Activated CD4-positive, alpha-beta T cell treated with anti-CD3 and anti-CD28 coated beads, Interleukin-2, amount 50 U/mL, for 48 hours (primary cell): ENCODE measurements at places on chromosomes 13 and 19.

GRCh38 chr13:24630851-24631620 is 49.2 kb upstream of the ATP12A start:
- DNase-seq: no peak

- DNase-seq: no peak
These were observed 583.6 kb downstream of the OLFM4 start for GRCh38 chr13:53612200-53612599.

DNA sequence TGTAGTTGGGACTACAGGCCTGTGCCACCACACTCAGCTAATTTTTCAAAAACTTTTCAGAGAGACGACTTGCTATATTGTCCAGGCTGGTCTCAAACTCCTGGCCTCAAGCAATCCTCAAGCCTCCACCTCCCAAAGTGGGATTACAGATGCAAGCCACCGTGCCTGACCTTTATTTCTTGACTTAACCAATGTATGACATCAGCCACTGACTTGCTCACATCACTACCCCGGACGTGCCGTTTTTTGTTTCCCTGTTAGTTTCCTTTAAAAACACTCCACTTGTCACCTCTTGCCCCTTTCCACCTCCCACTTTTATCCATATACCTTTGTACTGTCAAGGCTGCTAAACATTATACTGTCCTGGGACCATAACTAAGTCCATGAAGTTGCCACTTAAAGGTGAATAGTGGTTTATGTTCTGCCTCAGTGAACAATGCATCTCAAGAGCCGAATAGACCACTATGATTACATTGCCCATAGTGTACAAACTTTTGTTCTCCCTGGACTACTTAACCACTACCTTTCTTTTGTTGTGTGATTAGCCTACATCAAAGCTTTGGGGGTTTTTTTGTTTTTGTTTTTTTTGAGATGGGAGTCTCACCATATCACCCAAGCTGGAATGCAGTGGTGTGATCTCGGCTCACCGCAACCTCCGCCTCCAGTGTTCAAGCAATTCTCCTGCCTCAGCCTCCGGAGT is 2.3 kb upstream of the EPHX3 start:
- no peak for DNase-seq

DNA sequence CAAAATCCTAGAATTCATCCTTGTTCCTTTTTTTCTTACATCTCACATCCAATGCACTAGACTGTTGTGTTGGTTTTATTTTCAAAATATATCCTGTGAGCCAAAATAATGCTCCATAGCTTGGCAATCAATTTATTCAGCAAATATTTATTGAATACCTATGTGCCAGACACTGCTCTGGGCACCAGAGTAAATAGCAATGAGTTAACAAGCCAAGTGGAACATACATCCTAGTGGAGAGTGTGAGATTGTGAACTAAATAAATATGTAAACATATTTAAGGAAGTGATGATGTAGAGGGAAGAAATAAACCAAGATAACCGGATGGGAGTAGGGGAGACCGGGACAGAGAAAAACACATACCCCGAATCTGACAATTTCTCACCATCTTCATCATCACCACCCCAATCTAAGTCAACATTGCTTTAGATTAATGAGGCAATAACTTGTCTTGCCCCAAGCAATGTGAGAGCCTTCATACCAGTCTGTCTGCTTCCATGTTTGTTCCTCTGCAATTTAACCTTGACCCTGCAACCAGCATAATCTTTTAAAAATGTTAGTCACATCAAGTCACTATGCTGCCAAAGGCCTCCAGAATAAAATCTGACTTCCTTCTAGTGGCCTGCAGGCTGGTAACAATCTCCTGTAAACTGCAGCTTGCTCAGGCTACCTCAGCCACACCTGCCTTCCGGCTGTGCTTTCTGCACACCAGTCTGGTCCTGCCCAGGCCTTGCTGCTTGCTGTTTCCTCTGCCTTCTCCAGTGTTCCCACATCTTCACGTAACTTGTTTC is 199.2 kb downstream of the DLEU7 start:
- DNase-seq: no peak

GRCh38 chr13:109810761-109811510 is 24.6 kb upstream of the IRS2 start:
- no peak for DNase-seq

DNA sequence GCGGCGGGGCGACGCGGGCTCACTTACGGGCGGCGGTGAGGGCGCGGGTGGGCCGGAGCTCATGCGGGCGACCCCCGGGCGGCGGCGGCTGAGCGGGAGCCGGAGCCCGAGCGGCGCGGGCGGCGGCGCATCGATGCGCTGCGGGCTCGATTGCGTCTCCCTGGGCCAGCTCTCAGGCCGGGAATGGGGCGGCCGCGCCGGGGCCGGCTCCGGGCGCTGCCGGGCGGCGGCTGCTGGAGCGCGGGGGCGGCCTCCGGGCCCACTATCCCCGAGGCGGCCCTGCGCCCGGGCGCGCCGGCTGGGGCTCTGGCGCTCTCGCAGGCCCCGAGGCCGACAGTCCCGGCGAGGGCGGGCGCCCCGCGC is 1.4 kb upstream of the TSHZ3 start:
- peak; percentile 46 for DNase-seq

GRCh38 chr13:44368599-44369368 is 4.8 kb upstream of the SERP2 start:
- no peak for DNase-seq

DNA sequence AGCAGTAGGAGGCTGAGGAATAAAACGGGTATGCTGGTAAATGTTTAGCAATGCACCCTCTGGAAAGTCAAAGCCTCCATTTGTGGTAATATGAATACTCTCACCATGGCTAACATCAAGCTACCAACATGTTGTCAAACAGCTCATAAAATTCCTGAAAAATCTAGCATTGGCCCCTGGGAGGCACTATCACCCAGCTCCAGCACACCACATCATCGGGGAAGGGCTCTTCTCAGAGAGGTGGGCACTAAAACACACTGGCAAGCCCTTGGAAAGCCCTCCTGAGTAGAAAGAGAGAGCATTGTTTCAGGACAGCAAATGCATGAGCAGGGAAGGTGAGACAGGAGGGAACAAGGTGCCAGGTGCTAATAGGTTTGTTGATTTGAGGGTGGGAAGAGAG is 53.9 kb upstream of the FLT1 start:
- DNase-seq: no peak

- no peak for DNase-seq
These were observed 86.3 kb downstream of the LRCH1 start for GRCh38 chr13:46639033-46639981.

GRCh38 chr19:16207490-16208025 is 9.8 kb downstream of the AP1M1 start:
- peak; percentile 20 for DNase-seq

- DNase-seq: no peak
These were observed 24.6 kb downstream of the LMO7 start for GRCh38 chr13:75660694-75661093.

DNA sequence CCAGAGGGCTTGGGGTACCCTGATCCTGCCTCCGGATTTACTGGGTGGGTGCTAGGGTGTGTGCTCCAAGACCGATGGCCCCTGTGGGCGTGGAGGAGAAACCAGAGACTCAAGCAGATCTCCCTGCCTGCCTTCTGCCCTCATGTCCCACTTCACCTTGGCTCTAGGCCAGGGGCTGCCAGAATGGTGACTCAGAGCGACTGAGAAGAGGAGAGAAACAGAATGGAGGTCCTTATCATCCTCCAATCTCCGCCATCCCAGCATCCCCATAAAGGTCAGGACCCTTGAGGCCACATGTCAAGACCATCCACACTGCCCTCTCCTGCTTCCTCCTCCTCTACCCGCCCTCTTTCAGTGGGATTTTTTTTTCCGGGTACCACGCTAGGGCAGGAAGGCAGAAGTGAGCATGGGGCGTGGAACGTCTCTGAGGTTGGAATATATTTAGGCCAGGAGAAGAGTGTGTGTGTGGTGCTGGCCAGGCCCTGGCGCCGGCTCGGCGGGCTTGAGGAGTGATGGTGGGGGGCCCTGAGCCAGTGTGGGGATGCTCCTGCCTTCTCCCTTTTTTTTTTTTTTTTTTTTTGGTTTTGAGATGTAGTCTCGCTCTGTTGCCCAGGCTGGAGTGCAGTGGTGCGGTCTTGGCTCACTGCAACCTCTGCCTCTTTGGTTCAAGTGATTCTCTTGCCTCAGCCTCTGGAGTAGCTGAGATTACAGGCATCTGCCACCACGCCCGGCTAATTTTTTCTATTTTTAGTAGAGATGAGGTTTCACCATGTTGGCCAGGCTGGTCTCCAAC is 22.3 kb downstream of the IER2 start:
- peak; percentile 89 for DNase-seq

GRCh38 chr19:9306443-9306842 is 3.2 kb downstream of the ZNF699 start:
- no peak for DNase-seq

GRCh38 chr13:79851318-79851717 is 370.4 kb downstream of the NDFIP2 start:
- no peak for DNase-seq

GRCh38 chr19:38251564-38252051 is 4.6 kb downstream of the PPP1R14A start:
- DNase-seq: no peak

DNA sequence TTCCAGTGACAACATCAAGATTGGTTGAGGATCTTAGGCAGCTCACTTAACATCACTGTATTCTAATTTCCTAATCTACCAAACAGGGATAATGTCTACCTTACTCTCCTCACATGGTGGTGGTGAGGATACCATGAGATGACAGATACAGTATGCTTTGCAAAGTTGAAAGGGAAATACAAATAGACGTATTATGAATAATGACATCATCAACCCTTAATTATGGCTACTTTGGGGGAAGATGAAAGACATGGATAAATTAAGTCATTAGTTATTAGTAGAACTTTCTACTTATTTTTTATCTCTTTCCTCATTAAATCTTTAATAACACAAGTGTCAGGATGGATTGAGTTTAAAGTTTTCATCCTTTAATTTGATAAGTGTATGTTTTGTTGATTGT is 532.5 kb downstream of the KLF12 start:
- DNase-seq: no peak

DNA sequence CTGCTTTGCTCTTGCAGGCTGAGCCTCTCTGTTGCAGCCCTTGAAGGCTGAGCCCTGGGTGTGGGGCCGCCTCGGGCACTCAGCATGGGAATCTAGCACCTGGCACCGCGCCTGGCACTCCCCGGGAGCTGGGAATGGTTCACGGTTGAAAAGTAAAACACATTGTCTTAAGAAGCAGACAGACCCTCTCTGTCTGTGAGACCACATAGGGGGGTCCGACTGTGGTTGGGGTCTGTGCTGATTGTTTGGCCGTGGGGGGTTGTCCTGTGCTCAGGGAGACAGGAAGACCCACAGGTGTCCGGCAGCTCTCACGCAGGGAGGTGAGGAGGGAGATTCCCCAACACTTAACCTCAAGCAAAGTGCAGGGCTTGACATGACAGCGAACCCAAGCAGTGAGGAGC is 64.8 kb downstream of the SOX1 start:
- DNase-seq: no peak

DNA sequence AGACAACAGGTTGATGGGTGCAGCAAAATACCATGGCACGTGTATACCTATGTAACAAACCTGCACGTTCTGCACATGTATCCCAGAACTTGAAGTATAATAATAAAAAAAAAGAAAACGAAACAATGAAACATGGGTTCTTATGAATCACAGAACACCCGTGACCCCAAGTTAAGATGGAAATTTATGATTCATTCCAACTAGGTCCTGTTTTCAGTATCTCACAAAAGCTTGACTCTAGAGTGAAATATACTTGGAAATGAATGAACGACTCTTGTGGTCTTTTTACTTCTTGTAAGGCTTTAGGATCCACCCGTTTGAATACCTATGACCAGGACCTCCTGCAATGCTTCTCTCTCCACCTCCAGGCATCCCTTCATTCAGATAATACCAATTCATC is 3.5 kb upstream of the LILRB4 start:
- no peak for DNase-seq

DNA sequence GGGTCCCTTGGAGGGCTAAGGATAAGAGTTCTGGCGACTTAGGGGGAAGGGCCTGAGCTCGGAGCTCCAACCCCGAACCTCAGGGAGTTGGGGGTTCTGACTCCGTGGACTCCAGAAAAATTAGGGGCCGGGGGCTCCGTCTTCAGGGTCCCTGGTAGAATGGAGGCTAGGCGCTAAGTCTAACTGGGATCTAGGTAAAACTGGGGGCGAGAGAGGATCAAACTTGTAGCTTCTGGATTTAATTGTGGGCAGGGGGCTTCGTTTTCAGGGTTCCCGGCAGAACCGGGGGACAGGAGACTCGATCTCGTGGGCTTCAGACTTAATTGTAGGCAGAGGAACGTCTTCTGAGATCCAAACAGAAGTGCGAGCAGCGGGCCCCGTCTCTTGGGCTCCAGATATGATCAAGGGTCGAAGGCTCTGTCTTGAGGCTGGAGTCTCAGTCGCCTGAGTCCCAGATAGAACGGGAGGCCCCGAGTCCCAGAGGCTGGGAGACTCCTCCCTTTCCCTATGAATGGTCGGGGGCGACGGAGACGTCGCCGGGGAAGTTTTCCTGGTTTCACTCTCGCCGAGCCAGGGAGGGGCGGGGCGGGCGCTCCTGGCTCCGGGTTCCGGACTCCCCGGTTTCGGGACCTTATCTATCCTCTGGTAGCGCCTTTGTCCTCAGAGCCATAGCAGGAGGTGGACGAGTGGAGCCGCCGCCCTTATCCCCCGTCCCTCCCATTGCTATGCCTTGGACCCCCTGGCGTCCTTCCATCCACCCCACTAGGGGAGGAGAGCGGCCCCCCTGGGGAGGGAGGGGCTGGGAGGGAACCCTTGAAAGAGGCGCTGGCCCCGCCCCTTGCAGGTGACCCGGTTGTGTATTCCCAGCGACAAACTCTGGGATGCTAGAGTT is 1.3 kb downstream of the NECTIN2 start:
- DNase-seq: no peak

GRCh38 chr19:34188408-34188807 is 16.1 kb downstream of the LSM14A start:
- DNase-seq: no peak

DNA sequence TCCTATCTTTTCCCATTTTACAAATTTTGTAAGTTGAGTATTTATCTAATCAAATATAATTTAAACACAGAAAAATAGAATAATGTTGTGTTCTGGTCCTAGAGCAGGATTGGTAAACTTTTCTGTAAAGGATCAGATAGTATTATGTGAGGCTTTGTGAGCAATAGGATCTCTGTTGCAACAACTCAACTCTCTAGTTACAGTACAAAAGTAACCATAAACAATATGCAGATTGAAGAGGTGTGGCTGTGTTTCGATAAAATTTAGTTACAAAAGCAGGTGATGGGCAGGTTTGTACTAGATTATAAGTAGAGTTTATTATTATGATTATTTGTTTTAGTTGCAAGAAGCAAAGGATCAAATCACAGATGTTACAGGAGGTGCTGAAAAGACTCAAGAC is 15.2 kb upstream of the C1QTNF9B start:
- DNase-seq: no peak

GRCh38 chr13:50400035-50400726 is 384.9 kb downstream of the KCNRG start:
- no peak for DNase-seq

- DNase-seq: no peak
These were observed 19.3 kb upstream of the TINCR start for GRCh38 chr19:5587071-5587455.

DNA sequence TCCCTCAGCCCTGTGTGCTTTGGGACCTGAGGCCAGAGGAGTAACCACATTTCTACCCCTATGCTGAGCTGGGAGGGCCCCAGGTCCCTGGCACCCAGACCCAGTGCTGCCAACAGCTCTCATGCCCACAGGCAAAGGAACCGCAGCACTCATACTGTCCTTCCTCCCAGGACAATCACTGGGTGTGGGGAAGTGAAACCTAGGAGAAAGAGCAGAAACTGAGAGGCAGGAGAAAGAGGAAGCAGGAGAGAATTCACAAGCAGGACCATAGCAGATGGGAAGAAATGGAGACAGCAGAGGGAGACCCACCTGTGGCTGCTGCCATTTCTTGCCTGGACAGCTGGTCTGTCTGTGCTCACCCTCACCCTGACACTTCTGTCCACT is 18.9 kb downstream of the CCDC97 start:
- DNase-seq: no peak
